ENCODE measurements at places on chromosomes 1 and 21.

- no peak for DNase-seq
Observed at GRCh38 chr1:88612292-88612691, 71.8 kb upstream of the PKN2 start.

DNA sequence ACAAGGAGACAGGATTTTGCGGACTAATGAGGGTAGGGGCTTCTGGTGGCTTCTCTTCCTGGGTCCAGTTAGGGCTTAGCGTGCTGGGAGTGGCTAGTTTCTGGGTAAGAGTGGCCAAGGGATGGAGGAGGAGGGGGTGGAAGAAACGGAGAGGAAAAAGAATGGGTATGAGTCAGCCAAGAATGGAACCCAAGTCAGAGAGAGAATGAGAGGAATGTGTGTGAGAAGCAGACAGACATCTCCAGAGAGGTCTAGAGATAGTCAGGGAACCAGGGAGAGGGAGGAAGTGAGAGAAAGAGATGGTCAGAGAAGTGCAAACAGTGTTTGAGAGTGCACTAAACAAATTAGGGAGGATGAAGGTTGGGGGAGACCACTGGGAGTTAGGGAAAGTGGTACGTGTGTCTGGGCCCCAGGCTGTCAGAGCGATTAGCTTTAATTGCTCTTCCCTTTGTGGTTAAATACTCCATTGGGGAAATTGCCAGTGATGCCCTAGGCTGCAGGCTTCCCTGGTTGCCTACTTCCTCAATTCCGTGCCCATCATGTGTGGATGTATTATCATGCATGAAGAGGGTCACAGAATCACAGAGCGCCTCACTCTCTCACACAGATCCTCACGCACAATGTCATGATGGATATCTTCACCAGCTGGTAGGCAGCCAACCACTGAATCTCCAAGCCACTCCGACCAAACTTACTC is 1.4 kb downstream of the PEA15 start:
- DNase-seq: no peak

DNA sequence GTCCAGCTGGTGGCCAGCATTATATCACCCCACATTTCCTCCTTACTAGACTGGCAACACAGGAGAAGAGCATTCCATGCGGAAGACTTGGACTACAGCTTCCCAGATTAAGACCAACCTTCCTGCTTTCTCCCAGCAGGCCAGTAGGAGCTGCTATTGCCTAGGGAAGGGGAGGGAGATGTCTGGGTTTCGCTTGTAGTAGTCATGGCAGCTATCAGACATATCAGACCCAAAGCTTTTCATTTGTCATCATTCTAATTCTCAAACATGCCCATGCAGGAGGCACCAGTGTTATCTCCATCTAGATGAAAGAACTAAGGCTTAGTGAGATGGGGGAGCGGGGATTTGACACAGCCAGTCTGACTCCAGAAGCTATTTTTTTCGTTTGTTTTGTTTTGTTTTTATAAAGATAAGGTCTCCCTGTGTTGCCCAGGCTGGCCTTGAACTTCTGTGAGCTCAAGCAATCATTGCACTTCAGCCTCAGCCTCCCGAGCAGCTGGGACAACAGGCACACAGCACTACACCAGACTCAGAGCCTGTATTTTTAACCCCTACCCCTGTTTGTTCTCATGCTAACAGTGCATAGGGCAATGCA is 4.5 kb downstream of the PLA2G2A start:
- DNase-seq: peak; percentile 46

- no peak for DNase-seq
Observed at GRCh38 chr1:244207042-244207934, 156.2 kb downstream of the ZBTB18 start.

GRCh38 chr1:216178281-216178680 is 245.0 kb downstream of the USH2A start:
- DNase-seq: no peak

GRCh38 chr1:240234485-240235210 is 143.0 kb downstream of the FMN2 start:
- DNase-seq: no peak

GRCh38 chr1:247322849-247323586 is 8.6 kb downstream of the ZNF496 start:
- peak; percentile 72 for DNase-seq

DNA sequence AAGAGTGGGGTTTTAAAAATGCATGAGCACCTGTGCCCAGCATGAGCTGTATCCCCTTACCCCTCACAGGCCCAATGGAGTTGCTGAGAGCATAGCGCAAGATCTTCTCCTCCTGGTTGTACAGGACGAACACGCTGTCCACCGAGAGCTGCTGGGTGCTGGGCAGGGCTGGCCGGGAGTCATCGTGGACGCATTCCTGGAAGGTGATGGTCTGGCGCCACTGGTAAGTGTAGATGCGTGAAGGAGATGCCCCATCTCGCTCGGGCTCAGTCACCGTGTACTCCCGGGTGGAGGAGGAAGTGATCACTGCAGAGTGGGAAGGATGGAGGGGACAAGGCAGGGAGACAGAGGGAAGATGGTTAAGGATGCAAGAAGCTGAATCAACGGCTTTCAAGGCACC is 39.1 kb downstream of the NID1 start:
- no peak for DNase-seq

DNA sequence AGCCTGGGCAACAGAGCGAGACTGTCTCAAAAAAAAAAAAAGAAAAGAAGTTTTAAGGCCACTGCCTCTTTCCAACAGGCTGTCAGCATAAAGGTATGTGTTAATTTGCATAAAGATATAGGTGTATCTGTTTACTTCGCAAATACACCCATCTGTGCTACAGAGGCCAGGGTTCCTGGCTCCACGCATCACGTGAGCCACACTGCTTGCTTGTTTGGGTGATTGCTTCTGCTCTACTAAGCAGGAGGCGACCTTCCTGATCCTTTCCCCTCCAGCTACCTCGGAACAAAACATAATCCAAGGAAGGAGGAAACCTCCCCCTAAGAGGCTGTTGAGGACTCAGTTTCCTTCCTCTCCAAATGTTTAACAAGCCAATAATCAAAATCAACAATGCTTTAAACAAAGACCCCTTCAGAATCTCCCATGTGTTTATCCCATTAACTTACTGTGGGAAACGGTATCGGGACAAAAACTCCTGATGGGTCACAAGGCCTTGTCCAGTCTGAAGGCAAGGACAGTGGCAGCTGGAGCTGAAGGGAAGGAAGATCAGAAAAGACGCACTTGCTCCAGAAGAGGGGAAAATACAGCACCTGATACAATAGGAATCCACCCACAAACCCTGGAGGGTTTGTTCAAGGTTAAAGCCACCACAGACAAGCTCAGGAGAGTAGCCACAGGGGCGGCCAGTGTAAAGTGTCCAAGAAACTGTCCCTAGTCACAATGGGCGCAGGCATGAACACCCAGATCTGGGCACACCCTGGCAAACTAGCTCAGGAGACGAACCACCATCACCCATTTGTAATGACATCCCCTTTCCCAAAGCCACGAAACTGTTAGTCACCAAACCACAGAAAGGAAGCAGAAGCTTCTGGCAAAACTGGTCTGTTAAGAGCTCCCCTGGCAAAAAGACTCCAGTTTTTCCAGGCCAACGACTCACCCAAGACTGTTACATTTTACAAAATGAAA is 17.2 kb downstream of the CTNNBIP1 start:
- DNase-seq: no peak

DNA sequence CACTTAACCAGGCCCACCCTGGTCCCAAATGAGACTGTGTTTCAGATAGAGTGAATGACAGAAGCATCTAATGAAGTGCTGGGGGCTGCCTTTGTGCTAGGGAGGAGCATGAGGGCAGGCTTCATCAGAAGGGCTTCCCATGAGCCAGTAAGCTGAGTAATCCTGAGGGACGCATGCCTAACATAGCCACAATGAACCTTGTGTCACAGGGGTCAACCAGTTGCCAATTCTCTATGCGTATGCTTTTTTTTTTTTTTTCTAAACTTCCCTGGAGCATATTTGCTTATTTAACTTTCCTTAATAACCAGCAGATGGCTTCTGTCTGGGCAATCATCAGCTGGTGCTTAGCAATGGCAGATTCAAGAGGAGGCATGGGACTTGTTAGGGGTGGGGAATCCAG is 25.5 kb upstream of the CYP2J2 start:
- no peak for DNase-seq

GRCh38 chr21:44955141-44955797 is 15.4 kb downstream of the SLX9 start:
- no peak for DNase-seq

- DNase-seq: no peak
Observed at GRCh38 chr21:34035619-34036354, 37.6 kb upstream of the MRPS6 start.

- no peak for DNase-seq
Observed at GRCh38 chr1:33280091-33280661, 23.9 kb downstream of the ZNF362 start.

DNA sequence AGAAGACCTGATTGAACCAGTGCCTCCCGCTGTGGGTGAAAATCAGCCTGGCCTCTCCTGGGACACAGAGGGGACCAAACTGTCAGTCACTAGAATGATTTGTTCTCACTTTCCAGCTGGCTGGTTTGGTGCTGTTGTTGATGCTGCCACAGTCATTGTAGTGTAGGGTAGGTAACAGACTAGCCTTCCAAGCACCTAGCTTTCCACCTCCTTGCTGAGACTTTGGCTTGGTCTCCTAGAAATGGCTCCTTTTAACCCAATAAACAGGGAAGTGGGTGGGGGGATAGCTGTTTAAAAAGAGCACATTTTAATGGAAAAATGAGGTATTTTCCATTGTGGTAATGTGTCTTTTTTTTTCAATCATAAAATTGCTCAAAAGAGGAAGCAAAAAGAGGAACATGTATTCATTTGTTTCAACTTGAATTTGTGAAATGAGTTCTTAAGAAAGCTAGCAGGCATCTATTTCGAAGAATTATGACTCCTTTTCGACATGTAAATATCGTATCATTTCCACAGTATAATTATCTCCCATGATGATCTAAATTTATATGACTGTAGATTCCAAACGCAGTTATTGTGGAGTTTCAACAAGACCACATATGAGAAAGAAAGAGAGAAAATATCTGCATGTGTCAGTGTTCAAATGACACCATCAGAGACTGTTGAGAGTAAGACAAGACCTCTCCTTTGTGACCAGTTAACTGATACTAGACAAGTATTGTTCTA is 190.1 kb downstream of the HLX start:
- peak; percentile 7 for DNase-seq

GRCh38 chr1:226125097-226125630 is 61.4 kb downstream of the ACBD3 start:
- DNase-seq: peak; percentile 94

DNA sequence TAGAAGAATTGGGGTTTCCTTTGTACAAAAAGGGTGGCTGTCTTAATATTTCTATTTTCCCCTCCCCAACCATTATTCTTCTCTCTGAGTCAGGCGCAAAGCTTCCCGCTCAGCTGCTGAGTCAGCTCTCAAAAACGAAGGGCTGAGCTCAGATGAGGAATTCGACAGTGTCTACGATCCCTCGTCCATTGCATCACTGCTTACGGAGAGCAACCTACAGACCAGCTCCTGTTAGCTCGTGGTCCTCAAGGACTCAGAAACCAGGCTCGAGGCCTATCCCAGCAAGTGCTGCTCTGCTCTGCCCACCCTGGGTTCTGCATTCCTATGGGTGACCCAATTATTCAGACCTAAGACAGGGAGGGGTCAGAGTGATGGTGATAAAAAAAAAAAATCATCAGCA is 3.0 kb upstream of the TUFT1 start:
- DNase-seq: no peak

- DNase-seq: peak; percentile 1
Observed at GRCh38 chr21:45011911-45012661, 62.3 kb upstream of the ADARB1 start.

DNA sequence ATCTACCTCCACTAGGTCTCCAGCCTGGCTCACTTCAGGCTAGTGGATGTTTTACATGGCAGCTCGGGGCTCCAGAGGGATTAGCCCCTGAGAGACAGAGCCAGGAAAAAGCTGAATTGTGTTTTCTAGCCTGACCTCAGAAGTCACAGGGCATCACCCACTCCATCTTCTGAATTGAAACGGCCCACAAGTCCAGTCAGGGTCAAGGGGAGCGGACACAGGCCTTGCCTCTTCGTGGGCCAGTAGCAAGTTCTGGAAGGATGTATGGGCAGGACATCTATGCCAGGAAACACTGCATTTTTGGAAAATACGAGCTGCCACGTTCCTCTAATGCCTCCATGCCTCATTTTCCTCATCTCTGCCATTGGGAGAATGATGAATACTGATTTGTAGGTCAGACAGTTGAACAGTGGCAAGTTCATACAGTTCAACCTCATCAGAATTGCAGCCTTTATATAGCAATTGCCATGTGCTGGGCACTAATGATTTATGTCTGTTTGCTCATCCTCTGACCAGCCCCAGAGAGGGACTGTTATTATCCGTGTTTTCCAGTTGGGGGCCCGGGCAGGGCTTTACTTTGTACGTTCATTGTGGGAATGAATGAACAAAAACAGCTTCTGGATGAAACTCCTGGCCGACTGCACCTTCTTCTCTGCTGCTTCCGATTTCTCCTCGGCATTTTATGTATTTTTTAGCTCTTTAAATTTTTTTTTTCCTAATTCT is 23.2 kb upstream of the PCBP3 start:
- no peak for DNase-seq

DNA sequence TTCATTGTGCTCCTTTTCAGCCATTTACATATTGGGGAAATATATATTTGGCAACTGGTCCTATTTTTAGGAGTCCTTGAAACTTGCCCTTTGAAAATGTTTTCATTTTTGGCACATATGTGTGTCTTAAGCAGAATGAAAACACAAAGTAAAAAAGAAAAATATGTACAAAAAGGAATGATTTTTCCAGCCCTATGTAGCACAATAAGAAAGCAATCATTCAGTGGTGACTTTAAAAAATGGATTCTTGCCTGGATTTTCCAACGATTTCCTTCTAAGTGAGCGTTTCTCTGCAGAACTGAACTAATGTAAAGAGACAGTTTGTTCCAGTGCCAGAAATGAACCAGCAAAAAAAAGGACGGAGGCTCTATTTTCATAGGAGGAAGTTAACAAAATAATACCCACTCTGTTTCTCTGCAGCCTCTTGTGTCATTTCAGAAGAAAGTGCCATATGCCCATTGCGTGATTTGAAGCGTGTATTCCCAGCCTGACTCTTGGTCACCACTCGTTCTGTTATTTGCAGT is 340.1 kb downstream of the SETD4 start:
- no peak for DNase-seq

DNA sequence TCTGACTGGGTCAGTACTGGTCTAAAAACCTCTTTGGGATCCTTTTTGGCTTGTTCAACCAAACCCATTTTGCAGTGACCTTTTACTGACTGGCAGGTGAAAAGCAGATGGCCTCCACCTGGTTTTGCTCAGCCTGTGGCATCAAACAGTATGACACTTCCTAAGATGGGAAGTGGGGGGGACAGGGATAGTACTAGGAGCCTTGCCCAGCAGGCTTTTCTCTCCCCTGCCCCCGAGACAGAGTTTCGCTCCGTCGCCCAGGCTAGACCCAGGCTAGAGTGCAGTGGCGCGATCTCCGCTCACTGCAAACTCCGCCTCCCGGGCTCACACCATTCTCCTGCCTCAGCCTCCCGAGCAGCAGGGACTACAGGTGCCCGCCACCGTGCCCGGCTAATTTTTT is 18.3 kb downstream of the INTS3 start:
- DNase-seq: no peak

GRCh38 chr21:44082648-44083440 is 24.4 kb upstream of the PWP2 start:
- peak; percentile 41 for DNase-seq

GRCh38 chr1:156430866-156431265 is 61.9 kb downstream of the RHBG start:
- no peak for DNase-seq

- DNase-seq: no peak
Observed at GRCh38 chr1:150207281-150207971, 28.5 kb downstream of the ANP32E start.
